Osteocyte (in vitro differentiated cells): ENCODE measurements at places on chromosomes 4 and X. TPM values are rescaled to one million over a fixed set of nuclear protein-coding genes. Genes with fewer than 3 reads are reported as not detected.

The TMEM271 gene
- total RNA-seq, result not detected in 2 replicates

GRCh38 chr4:40976343-40976742 is 226.6 kb downstream of the NSUN7 start:
- no peaks in the 10 kb centered on the region for H3K27me3 ChIP-seq
- H3K4me1 ChIP-seq, result peaks cover 3% of the 10 kb centered on the region
- H3K27ac ChIP-seq, result no peak overlapping the region
- H3K4me3 ChIP-seq, result no peak overlapping the region
- H3K36me3 ChIP-seq, result no peaks in the 10 kb centered on the region

The GASK1B gene
- total RNA-seq, result 11.7 and 11.8 TPM in 2 replicates

GRCh38 chr4:2047781-2048581 is 11.1 kb upstream of the NAT8L start:
- no peaks in the 10 kb centered on the region for H3K4me1 ChIP-seq
- no peaks in the 10 kb centered on the region for H3K36me3 ChIP-seq
- no peak overlapping the region for H3K27ac ChIP-seq
- DNase-seq, result peak; percentile 73

- DNase-seq, result no peak
- H3K4me3 ChIP-seq, result no peak overlapping the region
- no peaks in the 10 kb centered on the region for H3K36me3 ChIP-seq
- peaks cover 25% of the 10 kb centered on the region for H3K4me1 ChIP-seq
Measured at GRCh38 chrX:39817754-39818470, 279.8 kb downstream of the BCOR start.
